NCI-H187 treated with DMSO at 0.1 percent for 48 hours (cell line): ENCODE measurements at places on chromosomes 7 and 10.

GRCh38 chr7:33933611-33934281, 28.4 kb downstream of the BMPER start:
- no peak for DNase-seq

DNA sequence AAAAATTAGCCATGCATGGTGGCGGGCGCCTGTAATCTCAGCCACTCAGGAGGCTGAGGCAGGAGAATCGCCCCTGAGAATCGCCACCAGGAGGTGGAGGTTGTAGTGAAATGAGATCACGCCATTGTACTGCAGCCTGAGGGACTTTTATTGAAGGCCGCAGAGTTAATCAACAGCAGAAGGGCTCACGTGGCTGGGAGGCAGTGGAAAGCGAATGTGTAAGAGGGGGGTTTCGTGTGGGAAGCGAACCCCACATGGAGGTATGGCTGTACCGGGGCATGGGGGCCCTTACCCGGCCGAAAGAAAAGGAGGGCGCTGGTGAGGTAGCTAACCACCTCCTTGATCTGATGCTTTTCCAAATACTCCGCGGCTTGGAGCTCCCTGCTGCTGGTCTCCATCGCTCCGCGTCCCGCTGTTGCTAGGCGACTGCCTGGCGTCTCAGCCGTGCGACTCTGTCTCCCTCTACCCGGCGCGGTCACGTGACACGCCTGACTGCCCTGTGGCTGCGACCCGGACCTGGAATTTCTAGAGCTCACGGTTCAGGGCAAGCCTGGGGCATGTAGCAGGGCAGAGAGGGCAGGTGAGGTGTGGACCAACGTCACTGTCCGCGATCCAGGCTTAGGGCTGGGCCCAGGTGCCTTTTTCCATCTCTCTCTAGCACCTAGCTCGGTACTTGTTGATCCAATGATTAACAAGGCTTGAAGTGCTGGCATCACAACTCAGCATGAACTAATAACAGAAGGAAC, at the start of gene EFCAB10:
Gene EFCAB10, minus strand, starts transcription at position 428 of the 746 bp plus-strand sequence. Its CDS starts 30 bp downstream, at position 398.
- DNase-seq = peak; percentile 48

DNA sequence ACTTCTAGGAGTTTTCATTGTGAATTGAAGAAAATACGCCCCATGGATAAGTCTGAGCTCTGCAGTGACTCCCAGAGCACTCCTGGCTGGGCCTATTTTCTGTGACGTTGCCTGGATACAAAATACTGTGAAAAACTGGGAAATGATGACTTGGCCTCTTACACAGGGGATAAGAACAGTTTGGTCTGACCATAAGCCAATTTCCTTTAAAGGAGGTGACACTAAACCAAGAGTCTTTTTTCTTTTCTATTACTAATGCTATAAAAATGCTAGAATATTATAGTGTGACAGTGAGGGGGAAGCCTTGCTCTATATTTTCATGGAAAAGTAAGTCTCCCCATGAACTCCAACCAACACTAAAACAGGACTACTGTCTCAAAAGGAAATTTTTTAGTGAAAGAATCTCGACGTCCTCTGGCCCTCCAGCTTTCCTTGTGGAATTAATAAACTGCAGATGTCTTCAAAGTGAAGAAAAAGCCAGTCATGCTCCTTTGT, 45.5 kb downstream of the MYOF start:
- no peak for DNase-seq

DNA sequence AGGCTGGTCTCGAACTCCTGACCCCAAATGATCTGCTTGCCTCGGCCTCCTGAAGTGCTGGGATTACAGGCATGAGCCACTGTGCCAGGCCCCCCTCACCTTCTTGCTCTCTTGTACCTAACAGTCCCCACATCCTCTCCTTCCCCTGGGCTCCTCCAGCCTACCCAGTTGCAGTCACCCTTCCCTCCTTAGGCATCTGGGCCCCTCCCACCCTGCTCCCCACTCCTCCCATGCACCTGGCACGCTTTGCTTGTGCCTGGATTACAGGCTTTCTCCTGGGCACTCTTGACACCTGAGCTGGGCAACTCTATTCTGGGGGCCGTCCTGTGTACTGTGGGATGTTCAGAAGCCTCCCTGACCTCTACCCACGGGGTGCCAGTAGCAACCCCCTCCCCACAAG, 3.0 kb downstream of the CLDN15 start:
- no peak for DNase-seq

- peak; percentile 20 for DNase-seq
Measured at GRCh38 chr7:105268511-105269392, 120.0 kb downstream of the SRPK2 start.

DNA sequence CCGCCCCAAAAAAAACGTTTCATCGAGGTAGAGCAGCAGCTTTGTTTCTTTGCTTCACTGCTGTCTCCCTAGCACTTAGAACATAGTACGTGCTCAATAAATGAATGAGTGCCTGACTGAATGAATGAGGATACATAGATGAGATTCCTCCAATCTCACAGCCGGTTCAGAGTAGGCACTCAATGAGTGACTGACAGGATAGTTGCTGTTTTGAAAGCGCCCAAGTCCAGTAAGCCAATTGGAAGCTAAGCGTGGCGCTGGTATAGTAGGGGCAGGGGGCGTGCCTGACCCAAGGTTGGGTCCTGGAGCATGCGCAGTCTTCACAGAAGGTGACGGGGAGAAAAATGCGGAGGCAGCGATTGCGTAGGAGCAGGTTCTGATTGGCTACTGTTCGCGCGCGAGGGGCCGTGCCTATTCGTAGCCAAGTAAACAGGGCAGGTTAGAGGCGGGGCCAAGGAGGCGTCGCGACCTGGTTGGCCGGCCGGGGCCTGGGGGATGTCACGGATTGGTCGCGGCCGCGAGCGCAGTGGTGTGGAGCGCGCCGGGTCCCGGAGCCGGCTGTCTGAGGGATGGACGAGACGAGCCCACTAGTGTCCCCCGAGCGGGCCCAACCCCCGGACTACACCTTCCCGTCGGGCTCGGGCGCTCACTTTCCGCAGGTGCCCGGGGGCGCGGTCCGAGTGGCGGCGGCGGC, at the start of gene PI4K2A:
Gene PI4K2A, plus strand, starts transcription at position 498 of the 694 bp plus-strand sequence. Its CDS starts 72 bp downstream, at position 570.
- DNase-seq = peak; percentile 80

DNA sequence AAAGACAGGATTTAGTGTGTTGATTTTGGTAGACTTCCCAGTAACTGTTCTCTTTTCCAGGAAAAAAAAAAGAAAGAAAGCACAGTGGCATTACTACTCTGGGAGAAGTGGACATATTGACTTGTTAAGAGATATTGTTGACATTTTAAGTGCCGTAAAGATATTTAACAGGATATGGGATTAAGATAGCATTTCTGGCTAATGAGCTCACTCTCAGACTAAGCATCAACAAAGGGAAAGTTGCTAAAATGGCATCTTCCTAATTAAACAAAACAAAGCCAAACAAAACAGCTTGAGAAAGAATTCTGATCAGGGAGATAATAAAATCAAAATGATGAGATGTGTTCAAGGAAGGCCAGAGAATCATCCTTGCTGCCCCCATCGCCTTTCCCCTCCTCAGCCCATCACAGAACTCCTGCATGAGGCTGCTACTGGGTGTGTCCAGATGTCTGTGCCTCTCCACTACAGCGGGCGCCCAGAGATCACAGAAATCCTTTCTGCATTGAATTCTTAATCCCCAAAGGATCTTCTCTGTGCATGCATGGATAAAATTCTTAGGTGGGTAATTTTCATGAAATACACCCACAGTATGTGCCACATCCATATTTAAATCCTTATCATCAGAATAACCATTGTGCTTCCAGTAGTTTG, 270.5 kb downstream of the POU6F2 start:
- DNase-seq = no peak

DNA sequence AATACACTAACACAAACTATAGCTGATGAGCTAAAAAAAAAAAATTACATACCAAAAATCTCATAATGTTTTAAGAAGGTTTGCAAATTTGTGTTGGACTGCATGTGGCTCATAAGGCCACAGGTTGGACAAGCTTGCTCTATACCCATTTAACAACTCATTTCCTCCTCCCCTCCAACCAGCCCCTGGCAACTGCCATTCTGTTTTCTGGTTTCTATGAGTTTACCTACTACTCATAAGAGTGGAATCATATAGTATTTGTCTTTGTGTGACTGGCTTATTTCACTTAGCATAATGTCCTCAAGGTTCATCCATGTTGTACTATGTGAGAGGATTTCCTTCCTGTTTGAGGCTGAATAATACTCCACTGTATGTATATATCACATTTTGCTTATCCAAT, 100.4 kb upstream of the ARHGAP21 start:
- DNase-seq = no peak

GRCh38 chr7:128197989-128198580, 43.0 kb upstream of the LEP start:
- no peak for DNase-seq

- DNase-seq = no peak
Measured at GRCh38 chr7:84302949-84303348, 108.4 kb upstream of the SEMA3A start.

DNA sequence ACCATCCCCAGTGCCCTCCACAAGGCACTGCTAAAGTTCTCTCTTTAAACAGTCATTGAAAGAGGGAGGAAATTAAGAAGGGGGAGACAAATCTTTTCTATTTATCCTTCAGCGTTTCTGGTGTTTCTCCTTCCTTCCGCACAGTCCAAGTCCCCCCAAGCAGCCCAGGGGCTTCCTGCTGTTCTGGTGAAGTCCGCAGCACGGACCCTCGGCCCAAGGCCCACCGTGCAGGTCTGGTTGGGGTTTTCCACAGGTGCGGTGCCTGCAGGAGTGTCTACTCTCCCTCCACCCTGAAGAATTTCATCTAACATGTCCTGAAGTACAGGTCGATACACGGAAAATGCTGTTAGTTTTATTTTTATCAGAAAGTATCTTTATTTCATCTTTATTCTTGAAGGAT, 34.1 kb upstream of the KNDC1 start:
- DNase-seq = no peak

DNA sequence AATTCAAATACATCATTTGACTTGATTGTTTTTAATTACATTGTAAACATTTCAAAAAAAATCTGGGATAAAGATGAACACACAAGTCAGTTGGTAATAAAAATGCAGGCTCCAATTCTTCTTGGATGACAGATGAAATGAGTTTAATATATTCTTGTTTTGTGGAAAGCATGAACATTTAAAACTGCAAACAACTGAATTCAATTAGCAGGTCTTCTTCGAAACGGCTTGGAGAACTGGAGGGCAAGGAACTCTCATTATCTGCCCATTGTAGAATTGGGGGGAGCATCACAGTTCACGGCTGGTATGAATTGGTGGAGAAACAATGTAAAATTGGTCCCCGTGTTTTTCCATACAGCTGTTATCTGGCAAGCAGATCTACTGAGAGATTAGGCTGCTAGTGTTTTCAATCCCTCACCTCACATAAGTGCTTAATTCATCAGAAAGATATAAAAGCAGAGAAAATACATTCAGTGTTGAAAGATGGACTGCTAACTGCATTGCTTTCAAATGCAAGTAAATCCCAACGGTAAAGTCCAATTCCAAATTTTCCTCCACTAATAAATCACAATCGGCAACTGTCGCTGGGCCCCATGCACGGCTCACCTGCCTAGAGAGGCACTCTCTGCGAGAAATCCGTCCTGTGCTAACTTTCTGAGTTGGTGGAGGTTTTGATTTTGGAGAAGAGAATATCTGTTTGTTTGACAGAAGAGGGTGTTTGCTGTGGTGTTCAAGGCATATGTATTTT, 199.5 kb downstream of the ZNF438 start:
- DNase-seq = no peak

DNA sequence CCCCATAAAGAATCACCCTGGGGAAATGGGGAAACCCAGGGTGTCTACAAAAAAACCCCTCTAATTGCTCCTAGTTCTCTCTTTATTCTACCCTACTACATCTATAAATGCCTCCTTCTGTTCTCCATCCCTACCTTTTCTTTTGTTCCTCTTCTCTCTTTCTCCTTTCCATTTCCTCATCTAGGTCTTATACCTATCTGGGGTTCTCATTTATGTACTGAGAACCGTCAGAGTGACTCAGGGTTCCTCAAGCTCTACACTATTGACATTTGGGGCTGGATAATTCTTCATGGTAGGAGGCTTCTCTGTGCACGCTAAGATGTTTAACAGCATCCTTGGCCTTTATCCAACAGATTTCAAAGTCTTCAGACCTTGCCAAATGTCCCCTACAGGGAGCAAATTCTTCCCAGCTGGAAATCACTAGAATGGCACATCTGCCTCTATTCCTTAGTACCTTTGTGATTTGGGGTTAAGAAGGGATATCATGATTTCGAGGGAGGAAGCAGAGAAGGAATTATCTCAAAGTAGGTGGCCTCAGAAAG, 137.4 kb upstream of the PTN start:
- no peak for DNase-seq

GRCh38 chr10:104330168-104331110, 7.8 kb downstream of the ITPRIP start:
- DNase-seq = no peak

DNA sequence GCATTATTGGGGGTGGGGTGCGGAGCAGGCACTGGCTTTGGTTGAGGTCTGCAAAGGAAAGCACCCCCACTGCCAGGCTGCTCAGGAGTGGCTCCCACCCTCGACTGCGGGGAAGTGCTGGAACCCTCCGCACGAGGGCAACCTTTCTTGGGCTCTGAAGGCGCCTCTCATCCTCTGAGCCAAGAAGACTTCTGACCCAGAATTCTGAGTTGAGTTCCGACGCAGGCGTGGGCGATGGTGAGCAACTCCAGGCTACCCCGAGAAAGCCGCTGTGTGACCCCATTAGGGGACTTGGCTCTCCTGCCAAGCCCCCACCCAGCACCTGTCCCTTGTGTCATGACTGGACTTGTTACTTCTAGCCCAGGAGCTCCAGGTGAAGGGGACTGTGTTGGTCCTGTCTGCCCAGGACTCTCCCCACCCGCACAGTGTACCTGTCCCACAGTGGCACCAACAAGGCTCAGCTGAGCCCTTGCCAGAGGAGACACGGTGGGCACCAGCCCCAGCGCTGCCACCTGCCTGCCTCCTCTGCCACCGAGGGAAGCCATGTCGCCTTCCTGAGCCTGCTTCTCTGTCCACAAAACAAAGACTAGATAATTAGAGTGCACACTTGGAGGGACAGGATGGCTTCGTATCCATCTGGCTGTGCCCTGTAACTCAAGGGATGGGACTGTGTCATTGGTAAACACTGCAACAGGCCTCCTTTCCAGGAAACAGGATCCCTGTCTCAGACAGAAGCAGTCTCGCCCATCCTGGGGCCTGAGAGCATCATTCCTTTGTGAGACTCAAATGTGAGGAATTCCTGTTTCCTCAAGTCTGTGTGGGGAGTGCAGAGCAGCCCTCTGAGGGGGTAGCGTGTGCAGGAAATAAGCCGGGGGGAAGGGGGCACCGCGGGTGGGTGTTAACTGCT, 128.8 kb downstream of the LHPP start:
- no peak for DNase-seq

DNA sequence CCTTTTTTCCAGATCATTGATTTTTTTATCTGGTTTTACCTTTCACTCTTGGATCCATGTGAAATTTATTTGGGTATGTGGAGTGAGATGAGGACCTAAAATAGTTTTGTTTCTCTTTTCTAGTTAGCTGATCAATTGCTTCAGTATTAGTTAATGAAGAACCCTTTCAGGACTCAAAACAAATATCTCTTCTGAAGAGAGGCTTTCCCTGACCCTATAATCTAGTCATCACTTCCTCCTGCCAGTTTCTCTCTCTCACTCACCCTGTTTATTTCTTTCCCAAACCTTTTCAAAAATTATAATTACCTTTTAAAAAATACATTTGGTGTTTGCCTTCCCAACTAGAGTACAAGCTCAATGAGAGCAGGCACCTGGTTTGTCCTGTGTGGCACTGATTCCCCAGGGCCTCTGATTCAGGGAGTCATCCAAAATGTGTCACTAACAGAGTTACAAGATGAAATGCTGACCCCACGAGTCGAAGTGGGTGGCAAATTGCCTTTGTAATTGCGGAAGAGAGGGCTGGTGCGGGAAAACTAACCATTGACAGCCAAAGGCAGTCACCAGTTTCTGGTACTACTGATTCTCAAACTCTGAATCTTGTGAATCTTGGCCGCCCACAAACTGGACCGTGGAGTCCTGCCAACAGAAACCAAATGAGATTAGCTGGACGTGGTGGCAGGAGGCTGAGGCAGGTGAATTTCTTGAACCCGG, 2.4 kb downstream of the TMEM140 start:
- no peak for DNase-seq
